ENCODE measurements at places on chromosomes 7 and 10.

DNA sequence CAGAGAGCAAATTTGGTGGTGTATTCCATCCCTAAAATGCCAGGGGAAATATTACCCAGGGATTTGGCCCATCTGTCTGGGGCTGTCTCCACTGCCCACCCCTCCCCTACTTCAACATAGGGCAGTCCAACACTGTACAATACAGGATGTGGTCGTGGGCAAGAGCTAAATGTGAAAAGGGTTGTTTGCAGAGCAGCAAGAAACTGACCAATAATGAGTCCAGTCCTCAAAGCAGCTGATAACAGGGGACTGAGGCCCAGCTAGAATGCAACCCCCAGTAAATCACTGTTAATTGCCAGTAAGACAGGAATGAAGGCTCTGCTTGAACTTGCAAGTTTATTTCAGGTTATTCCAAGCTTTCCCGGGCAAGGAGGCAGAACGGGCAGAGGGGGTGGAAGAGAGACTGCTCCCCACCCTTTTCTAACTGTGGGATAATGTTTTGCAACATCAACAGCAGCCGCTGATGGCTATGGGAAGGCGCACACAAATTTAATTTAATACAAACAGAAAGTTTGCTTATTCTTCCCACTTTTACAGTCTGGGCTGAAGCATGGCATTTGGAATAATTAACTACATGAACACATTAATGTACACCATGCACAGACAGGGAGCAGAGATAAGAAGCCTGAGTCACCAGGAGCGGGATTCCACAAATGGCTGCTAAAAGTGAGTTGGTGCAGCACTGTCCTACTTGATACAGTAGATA is 36.8 kb downstream of the AFAP1L2 start:
- no peak for DNase-seq

GRCh38 chr7:149624006-149624405 is 126.4 kb upstream of the ZNF746 start:
- no peak for DNase-seq

GRCh38 chr7:132404261-132404660 is 172.0 kb downstream of the PLXNA4 start:
- no peak for DNase-seq

- no peak for DNase-seq
Measured at GRCh38 chr7:106287786-106288185, 3.0 kb upstream of the NAMPT start.

DNA sequence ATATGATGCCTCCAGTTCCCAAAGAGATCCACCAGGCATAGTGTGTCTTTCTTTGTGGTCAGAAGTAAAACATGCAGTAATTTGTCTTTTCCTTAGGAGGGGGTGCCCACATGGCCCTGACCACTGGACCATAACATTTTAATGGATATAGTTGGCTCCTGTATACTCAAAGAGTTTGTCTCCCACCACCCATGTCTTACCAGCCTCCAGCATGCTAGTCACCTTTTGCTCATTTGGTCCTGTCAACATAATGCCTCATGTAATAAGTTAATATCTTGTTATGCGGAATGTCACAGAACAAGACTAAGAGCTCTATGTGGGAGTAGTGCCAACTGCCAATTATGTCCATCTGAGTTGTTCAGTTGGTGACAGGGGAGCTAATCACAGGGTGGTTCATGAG is 83.4 kb upstream of the IFRD1 start:
- DNase-seq: no peak

- DNase-seq: no peak
Measured at GRCh38 chr7:85023066-85023712, 163.7 kb downstream of the SEMA3D start.

DNA sequence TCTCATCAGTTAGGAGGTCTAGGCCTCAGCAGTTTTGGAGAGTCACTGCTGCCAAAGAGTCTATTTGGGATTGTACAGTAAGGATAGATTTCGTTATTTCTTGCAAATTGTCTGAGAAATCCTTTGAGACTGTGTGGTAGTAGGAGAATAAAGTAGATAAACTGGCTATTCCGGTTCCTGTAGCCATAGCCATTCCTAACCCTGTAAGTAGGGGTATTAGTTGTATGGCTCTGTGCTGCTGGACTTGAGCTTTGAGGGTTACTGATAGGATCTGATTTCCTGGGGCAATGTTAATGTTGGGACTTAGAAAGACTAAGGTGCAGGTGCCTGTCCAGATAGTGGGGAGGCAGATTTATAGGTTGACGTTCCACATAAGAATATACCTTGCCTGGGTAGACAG is 36.1 kb upstream of the ZNF138 start:
- no peak for DNase-seq
